Activated T-helper 9 cell treated with anti-CD3 and anti-CD28 coated beads, Interleukin-2, amount 50 U/mL, for 16 hours (primary cell): ENCODE measurements at places on chromosomes 16 and 17.

DNA sequence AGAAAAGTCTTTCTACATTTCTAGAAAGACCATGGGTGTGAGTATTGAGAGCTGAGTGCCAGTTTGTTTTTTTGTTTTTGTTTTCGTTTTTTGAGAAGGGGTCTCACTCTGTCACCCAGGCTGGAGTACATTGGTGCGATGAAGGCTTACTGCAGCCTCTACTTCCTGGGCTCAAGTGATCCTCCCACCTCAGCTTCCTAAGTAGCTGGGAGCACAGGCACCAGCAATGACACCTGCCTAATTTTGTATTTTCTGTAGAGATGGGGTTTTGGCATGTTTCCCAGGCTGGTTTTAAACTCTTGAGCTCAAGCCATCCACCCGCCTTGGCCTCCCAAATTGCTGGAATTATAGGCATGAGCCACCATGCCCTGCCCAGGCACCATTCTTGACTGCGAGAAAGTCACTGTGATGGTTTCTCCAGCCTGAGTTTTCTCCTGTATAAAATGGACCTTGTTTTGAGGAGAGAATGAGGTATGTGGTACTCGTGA lies 673.8 kb downstream of the MAF start:
- no peak for DNase-seq

- DNase-seq: no peak
Measured at GRCh38 chr17:80663781-80664206, 119.2 kb downstream of the RPTOR start.

- DNase-seq: no peak
Measured at GRCh38 chr17:55708175-55708974, 14.3 kb downstream of the TMEM100 start.

DNA sequence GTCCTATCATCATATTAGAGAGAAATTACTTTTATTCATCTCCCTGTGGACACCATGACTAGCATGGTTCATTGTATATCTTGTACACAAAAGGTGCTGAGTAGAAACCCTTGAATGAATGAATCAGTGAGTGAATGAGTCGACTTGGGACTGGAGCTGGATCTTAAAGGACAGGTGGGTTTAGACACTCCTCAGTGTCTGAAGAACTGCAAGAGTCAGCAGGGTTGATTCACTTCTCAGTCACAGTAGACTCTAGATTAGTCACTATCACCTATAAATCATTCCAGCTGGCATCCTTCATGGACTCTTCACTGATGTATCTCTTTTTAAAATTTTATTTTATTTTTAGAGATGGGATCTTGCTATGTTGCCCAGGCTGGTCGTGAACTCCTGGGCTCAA lies 30.1 kb upstream of the PMFBP1 start:
- no peak for DNase-seq

DNA sequence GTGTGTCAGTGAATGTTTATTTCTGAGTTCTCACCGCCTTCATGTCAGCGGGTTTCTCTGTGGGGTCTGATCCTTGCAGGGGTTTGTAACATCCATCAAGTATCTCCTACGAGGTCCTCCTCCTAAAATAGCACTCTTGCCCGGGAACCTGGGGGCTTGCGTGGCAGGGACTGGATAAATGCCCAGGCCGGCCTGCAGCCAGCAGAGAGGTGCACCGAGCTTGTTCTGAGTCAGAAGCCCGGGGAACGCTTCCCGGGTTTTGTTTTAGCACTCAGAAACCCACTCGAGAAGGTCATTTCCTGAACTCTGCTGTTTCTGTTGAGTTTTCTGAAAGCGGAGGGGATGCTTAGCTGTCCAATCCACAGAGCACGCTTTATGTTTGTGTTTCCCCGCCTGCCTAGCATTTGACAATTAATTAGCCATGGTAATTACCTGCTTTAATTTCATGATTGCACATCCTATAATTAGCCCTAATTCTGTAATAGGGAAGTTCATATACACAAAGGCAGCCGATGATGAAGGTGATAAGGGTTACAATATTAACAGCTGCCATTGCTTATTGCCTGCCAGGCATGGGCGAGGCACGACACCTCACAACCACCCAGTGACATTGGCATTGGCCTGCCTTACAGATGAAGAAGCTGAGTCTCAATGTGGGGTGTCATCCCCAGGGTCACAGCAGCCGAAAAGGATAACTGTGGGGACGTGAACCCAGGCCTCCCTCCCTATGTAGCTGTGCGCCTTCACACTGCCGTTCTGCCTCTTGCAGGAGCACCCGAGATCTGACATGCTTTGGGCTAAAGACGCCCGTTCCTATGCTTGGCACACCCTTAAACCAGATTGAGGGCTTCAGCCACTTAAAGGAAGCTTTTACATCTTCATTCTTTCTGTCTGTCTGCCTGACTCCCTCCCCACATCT lies 333.1 kb downstream of the CPPED1 start:
- no peak for DNase-seq

DNA sequence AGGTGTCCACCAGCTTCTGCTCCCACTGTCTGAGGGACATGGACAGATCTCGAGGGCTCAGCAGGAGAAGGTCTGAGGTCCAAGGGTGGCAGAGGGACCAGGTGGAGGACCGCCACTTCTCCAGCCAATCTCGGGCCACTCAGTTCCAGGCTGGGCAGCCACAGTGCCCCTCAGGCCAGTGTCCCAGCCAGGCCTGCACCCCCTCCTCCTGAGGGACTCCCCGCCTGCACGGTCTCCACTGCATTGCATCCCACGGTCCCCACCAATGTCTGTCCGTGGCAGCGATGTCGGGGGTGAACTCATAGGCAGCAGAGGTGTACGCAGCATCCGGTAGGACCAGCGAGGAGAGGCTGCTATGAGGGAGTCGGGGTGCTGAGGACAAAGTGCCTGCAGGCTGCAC lies 64.2 kb upstream of the DOC2B start:
- DNase-seq: no peak

- no peak for DNase-seq
Measured at GRCh38 chr17:79473111-79473875, 137.6 kb downstream of the RBFOX3 start.
